ENCODE measurements at places on chromosomes 3 and 15.

GRCh38 chr3:127234778-127235177 lies 41.8 kb downstream of the PRR23E start:
- DNase-seq = no peak

DNA sequence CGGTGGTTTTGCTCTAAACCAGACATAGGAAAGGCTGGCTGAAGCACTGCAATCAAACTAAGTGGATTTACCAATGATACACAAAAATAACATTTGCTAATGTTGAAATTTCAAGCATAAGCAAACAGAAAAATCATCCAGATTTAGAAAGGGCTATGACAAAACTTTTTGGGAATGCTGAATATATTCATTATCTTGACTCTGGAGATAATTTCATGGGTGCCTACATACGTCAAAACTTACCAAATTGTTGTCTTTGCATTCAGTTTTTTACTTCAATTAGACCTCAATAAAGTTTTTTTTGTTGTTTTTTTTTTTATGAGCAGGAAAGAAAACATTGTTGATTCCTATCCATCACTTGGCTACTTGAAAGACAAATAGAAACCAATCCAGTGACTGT lies 140.8 kb downstream of the NR2E3 start:
- no peak for DNase-seq

- DNase-seq = no peak
Observed at GRCh38 chr3:131705099-131705498, 202.3 kb upstream of the MRPL3 start.

GRCh38 chr3:189794518-189794917 lies 163.3 kb downstream of the TP63 start:
- no peak for DNase-seq

DNA sequence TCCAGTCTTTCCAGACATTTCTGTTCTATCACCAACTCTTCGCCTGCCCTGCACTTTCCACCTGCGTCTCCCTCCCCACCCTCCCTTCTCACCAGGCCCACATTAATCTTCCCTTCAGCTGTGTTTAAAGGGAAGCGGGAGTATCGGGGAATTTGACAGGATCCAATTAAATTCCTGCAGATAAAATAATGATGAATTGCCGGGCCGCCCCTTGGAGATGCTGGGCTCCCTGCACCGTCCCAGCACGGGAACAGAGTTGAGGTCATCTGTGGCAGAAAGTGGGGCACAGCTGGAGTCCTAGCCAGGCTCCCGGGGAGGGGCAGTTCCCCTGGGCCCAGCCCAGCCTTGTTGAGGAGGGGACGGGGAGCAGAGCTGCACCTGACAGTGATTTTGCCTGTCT lies 30.3 kb downstream of the PLXNA1 start:
- DNase-seq = no peak

- no peak for DNase-seq
Observed at GRCh38 chr3:194609601-194610000, 23.6 kb downstream of the TMEM44 start.

GRCh38 chr3:155230382-155230781 lies 63.1 kb downstream of the STRIT1 start:
- no peak for DNase-seq

DNA sequence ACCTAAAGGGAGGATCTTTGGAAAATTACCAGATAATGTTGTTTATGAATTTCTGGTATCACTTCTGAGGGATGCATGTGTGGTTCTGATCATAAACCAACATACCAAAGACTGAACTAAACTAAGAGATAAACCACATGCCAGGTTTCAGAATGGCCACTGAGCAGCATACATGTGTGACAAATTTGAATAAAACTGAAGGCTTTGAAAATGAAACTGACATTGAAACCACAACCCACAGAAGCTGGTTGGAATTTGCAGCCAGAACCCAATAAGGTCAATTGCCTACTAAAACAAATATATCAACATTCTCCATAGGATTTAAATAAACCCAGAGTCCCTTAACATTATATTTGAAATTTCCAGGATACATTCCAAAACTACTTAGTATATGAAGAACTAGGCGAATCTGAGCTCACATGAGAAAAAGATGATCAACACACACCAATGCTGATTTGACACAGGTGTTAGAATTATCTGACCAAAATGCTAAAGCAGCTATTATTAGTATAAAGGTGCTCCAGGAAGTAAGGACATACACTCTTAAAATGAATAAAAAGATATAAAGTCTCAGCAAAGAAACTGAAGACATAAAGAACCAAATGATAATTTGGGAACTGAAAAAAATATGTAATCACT lies 125.0 kb downstream of the ZNF280D start:
- no peak for DNase-seq

GRCh38 chr15:37932549-37932948 lies 1.9 kb upstream of the TMCO5A start:
- DNase-seq = no peak

DNA sequence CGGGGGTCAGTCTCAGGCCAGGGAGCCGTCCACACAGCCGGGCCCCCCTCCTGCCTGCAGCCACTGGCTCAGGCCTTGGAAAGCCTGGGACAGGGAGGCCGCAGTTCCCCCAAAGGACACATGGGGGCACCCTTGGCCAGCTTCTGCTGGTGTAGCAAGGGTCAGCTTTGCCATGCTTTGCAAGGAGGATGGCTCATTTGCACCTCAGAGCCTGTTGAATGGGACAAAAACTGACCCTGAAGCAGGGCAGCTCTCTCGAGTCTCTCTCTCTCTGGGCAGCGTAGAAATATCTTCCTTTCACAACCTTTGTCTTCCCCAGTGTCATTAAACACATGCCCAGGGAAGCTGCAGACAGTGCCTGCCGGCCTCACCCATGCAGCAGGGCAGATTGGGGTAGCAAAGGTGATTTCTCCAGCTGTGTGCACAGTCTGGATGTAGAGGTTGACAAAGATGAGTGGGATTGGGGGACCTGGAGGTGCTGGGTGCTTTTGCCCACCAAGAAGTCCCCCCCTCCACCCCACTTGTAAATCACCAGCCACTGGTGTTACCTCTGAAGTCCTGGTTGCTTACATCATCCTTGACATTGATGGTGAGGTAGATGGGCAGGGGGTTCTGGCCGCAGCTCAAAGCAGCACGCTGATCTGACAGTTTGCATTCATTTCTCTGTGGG lies 17.4 kb upstream of the EHD4 start:
- DNase-seq = no peak

- no peak for DNase-seq
Observed at GRCh38 chr15:94206463-94207167, 24.7 kb upstream of the MCTP2 start.

DNA sequence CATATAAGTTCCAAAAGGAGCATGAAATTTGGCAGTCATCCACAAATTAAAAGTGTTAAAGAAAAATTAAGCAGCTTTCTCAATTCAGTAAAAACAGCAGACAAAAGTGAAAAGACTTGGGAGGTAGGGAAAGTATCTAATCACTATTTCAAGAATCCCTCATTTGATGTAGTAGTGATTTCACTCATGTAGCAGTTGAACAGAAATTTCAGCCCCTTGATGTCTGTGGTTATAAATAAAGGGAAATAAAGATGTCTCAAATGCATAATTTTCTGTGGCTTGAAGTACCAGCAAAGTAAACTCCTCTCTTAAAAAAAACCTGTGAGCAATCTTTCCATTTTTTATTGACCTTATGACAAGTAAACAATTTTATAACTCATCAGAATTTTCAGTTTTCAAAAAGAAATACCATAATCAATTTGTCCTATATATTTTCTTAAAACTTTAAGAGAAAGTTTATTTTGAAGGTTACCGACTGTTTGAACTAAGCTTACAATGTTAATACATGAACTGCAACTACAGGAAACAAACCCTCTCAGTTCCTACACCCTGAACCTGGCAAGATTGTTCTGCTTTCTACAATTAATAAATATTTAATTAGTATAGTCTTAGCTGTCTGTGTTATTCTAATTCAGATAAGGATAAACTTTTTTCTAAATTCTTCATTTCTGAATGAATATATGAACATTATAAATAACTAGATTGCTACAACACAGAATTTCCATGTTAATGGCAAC lies 94.2 kb downstream of the CBLB start:
- no peak for DNase-seq

DNA sequence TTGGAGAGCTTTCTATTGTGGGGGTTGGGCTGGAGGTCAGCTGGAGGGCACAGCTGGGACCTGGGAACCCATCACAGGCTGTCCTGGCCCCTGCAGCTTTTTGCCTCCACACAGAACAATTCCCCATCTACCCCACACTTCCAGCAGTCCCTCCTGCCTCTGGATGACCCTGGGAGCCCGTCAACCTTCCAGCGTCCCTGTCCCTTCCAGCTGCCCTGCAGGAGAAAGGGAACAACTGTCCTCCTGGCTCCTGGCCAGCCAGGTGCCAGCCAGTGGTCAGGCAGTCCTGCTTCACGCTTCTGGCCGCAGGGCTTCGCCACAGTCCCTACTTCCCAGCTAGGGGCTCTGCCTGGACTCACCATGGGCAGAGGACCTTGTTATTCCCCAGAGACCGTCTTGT lies 27.2 kb downstream of the LINGO1 start:
- DNase-seq = no peak

DNA sequence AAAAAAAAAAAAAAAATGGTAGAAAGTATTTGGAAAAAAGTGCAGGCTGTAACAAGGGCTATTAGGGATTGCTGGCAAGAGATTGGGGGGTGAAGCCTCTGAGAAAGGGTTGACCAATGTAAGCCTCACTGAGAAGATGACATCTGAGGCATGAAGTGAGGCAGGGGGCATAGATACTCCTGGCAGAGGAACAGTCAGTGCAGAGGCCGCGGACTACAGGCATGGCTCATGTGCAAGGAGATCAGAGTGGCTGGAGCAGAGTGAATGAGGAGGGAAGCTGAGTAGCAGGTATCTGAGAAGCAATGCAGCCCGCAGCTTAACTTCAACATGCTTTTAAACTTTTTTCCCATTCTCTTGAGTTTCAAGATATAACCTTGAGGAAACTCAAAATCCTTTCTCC lies 5.4 kb downstream of the FBXL22 start:
- no peak for DNase-seq

- DNase-seq = no peak
Observed at GRCh38 chr15:84789762-84790161, 27.4 kb upstream of the ALPK3 start.

GRCh38 chr15:73538123-73538522 lies 95.1 kb downstream of the NPTN start:
- no peak for DNase-seq

GRCh38 chr3:127027811-127028548 lies 45.1 kb downstream of the PLXNA1 start:
- no peak for DNase-seq

- DNase-seq = no peak
Observed at GRCh38 chr3:190122198-190122771, 1.6 kb upstream of the P3H2 start.

- no peak for DNase-seq
Observed at GRCh38 chr3:29695643-29696198, 414.9 kb downstream of the RBMS3 start.

DNA sequence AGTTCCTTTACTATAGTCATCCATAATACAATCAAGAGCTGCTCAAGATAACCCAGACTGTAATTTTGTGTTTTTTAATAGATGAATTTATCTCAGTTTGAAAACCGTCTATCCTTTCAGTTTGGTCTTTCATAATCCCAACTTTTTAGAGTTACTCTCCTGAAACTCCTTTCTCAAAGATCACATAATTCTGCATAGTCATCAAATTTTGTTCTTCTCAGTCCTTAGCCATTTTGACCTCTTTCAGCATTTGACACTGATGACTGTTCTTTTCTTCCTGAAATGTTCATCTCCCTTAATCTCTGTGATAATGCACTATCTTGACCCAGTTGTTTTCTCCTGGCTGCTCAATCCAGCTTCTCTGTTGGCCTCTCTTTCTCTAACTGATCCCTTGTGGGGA lies 47.5 kb upstream of the RAD51 start:
- no peak for DNase-seq

DNA sequence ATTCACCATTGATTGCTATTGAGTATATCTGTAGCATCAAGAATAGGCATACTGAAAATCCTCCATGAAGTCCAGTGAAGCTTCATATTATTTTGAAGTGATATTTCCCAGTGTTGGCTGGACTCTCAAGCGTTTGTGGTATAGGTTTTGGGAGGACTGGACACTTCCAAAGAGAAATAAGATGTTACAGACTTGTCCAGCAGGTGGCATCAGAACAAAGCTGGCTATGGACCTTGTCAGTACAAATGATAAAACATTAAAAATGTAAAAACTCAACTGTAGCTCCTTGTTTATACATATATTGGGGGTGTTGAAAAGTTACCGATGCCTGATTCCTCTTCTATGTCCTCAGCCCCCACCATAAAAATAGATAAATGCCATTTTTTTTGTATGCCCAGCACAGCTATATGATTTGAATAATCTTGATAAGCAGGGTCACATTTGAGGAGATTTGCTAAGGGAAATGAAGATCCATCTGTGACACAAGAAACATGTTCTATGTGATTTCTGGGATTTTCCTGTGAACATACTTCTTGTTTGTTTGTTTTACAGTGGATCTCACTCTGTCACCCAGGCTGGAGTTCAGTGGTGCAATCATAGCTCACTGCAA lies 54.5 kb upstream of the GOLGA6B start:
- DNase-seq = no peak

DNA sequence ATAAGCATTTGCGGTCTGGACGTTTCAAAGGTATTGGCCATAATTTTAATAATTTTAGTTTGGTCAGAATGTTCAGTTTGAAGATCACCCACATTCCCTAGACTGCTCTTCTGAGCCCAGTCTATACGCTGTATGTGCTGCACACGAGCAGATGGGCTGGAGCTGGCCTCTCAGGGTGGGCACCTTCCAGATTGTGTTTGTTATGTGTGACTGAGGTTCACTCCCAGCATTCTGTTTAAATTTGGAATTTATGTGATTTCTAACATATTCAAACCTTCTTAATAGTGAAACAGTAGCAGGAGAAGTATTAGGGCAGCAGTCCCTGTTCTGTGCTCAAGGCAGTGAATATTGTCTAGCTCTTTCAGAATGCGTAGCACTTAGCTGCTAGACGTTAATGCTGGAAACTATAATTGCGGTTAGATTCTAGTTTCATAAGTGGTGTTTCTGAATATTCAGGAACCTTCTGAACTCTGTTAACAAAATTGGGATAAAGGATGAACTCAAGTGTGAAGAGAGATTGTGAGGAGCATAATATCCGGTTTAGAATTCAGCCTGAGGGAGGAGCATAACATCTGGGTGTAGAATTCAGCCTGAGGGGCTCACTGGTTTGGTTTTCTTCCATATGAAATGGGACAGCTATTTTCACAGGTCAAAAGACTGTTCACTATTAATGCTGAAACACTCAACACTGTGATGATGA lies 68.6 kb upstream of the RPL35A start:
- DNase-seq = no peak

GRCh38 chr3:129233538-129233937 lies 15.9 kb upstream of the COPG1 start:
- no peak for DNase-seq

DNA sequence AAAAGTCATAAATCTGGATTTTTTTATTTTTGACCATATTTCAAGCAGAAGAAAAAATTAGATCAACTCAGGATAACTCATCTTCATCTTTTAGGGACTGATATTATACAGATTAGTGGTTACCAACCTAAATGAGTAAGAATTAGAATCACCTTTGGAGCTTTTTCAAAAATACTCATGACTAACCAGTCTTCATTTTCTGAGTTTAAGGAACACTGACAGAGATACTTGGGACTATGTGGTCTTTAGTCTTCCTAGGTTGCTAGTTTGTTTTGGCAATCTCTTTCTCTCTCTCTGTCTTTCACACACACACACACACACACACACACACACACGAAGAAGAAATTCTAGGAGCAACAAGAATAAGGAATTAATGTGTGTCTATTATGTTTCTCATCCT lies 50.1 kb downstream of the TMOD3 start:
- DNase-seq = no peak

All from NCI-H2081 treated with DMSO at 0.1 percent for 48 hours (cell line).